ENCODE measurements at places on chromosomes 11 and 22.

DNA sequence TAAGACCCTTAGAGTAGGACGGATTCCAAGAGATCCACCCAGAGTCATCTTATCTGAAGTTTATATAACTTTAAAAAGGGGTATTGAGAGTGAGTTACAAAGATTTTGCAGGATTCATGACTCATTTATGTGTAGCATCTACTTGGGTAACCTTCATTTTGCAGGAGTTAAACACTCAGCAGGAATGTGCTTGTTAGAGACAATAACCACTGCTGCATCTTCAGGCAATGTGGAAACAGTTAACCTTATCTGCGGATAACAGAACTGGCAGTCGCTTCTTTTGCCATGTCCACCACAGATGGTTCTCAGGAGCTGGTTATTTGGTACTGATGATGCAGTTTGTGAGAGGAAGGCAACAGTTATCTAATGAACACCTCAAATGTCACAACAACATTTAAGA lies 417.9 kb upstream of the DDI1 start:
- no peak for DNase-seq

GRCh38 chr22:41360126-41360525 lies 21.6 kb upstream of the TEF start:
- DNase-seq: no peak

DNA sequence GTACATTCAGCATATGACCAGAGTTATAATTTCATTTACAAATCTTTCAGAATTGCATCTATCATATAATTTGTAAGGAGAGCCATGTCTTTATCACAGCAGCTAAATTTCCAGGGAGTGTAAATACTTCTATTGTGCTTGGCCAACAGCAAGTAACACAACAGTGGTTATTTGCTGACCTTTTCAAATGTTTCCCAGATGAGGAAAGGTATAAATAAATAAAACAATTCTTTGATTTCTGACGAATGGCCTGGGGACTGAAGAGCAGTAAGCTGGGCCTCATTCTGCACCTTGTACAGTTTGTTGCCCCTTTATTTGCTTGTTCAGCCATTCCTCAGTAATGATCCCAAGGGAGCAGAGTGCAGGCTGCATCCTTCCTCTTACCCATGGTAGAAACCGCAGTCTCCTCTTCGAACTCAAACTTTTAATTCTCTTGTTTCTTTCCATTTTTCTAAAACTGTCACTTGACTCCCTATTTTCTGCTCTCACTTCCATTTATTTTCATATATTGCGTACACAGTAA lies 132.8 kb downstream of the DDX10 start:
- DNase-seq: no peak

DNA sequence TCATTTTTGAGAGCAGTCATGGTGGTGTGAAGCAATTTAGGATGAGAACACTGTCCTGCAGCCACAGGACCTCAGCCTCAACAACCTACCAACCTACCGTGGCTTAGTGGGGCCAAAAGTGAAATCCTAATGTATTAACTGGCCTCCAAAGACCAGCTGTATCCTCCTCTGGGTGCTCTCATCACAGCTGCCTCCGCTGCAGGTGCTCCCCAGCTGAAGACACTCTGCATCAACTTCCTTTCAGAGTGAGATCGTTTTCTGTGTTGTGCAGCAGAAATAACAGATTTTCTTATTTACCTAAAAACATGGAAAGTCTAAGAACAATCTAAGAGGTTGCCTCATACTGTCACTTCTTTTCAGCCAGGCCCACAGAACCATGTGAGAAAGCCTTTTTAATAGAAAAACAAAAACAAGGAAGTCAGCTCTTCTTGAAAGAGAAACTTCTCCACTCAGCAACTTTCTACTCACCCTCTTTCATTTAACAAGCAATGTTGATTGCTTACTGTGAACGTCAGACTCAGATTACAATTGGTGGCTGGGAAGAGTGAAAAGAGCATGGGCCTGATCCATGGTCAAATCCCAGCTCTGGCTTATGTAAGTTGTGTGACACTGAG lies 136.1 kb downstream of the TENM4 start:
- DNase-seq: no peak

GRCh38 chr11:68843703-68844312 lies 2.1 kb upstream of the CPT1A start:
- DNase-seq: peak; percentile 59

Measured in stimulated activated CD4-positive, alpha-beta T cell treated with anti-CD3 and anti-CD28 coated beads, Interleukin-15, amount 100 ng/mL, for 1 hour (primary cell).